ENCODE measurements at places on chromosomes 12 and 14.

GRCh38 chr14:98736701-98737338 is 535.2 kb downstream of the BCL11B start:
- DNase-seq: no peak

DNA sequence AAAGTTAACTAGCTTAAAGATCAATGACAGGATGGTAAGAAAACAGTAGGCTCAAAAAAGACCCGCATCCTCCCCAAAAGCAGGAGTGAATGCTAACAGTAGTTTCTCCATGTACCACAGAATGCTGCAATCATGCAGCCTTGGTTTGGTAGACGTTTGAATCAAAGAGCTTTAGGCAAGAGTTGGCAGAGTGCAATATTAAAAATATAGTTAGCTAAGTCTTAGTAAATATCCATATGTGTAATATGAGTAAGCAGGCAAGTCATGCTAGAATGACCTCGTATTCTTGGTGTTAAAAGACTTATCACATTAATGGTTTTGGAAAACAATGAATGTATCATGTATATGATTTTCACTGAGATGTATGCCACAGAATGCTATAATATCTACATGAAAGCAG is 18.8 kb upstream of the KLRF1 start:
- DNase-seq: no peak

DNA sequence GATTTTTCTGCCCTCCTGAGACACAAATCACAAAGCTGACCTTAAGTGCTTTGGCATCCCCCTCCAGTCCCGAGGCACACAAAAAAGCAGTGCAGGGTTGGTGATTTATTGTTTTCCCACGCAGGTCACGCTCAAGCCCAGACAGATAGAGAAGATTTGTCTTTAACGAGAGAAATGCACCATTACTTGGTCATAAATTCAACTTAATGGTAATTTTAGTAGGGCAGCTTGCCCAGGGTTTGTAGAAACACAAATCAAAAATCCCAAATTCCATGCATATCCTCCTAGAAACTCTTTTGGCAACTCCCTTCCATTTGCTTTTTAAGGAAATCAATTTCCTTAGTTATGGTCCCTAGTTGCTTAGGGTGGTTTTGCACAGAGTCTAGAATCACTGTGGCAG is 132.6 kb downstream of the IGF1 start:
- no peak for DNase-seq

- DNase-seq: no peak
These were observed 2.3 kb downstream of the HMGA2 start for GRCh38 chr12:65826353-65827171.

DNA sequence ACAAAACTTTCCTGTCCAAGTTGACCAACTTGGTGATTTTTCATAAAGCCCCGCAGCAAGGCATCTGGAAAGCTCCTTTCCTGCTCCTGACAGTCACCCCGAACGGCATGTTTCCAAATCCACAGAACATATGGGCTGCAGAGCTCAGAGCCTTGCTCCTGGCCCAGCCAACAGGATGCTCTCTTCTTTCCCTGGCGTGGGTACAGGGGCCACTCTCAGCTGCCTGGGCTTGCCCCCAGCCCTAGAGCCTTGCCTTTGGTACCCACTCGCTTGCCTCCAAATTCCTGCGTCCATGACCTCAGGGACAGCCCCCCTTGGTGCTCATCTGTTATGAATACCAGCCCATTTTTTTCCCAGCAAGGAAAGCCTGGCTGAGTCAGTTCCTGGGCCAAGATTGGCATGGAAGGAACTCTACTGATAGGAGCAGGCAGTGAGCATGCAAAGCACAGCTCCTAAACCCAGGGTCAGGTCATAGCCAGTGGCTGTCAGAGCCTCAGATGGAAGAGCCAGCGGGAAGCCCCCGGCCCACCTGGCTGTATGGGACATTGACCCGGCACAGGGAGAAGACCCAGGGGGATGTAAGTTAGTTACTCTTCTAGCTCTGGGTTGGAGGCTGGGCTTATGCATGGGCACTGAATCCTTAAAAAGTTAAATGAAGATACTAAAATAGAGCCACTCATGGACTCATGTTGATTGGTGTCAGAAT is 105.3 kb upstream of the RTL1 start:
- no peak for DNase-seq

DNA sequence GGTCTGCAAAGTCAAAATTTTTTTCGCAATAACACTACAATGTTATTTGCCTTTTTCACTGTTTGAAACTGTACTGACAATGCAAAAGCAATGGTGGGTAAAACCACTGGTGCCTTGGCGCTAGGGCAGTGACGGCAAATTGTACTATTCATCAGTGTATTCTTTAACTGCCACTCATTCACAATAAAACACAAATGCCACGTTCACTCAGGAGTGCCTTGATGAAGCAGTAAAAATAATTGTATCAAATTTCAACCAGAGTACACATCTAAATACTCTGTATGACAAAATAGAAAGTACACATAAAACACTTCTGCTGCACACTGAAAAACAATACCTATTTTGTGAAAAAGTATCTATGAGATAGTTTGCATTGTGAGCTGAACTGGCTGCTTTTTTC is 17.8 kb downstream of the DCAF5 start:
- DNase-seq: no peak

GRCh38 chr14:34228650-34228976 is 233.4 kb downstream of the SPTSSA start:
- no peak for DNase-seq

GRCh38 chr14:101591582-101591981 is 30.3 kb downstream of the DIO3 start:
- DNase-seq: no peak

GRCh38 chr12:104649217-104649824 is 192.6 kb downstream of the CHST11 start:
- DNase-seq: no peak

DNA sequence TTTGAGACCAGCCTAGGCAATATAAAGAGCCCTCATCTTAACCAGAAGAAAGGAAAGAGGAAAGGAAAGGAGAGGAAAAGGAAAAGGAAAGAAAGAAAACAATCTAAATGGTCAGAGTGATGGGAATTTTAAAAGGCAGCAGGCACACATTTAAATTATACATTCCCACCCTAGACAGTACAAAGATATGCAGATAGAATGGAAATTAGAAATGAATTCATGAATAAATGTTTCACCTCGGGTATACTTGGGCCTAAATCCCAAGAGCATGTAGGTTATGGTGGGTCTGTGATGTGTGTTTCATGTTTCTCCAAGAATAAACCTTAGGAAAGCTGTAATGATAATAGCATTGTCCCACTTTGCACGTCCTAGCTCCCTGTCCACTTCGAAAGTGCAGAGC is 104.6 kb upstream of the SLCO1C1 start:
- no peak for DNase-seq

GRCh38 chr14:81313200-81313599 is 86.9 kb downstream of the STON2 start:
- DNase-seq: no peak

GRCh38 chr14:104361101-104361591 is 218.4 kb upstream of the C14orf180 start:
- DNase-seq: no peak

DNA sequence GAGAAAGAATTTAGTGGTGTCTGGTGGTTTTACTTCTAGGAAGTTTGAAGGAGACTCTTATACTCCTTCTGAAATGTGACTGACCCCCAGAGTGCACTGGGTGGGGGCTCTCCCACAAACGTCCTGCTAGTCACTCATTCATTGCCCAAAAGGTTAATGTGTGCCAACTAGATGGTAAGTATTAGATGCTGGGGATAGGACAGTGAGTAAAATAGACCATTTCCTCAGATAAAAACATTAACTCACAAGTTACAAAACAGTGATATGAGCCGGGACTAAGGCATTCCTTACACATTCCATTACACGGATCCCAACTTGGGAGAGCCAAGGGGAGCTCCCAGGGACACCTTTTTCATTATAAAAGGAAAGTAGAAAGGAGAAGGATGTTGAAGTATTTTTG is 185.1 kb downstream of the ATXN7L3B start:
- DNase-seq: no peak

DNA sequence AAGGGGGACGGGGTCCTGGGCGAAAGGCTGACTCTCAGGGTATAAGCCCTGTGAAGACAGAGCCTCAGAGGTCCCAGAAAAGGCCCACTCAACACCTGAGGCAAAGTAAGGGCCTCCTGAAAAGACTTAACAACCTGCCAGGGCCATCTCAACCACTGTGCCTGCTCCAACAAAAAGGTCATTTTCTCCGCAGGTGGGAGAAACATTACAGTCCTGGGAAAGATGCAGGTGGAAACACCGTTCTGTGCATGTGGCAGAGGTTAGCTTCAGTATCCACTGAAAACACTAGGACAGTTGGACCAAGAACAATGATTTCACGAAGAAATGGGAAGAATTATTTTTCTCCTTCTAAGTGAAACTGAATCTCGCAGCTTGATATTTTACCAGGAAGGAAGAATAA is 50.9 kb downstream of the CCDC88C start:
- no peak for DNase-seq

DNA sequence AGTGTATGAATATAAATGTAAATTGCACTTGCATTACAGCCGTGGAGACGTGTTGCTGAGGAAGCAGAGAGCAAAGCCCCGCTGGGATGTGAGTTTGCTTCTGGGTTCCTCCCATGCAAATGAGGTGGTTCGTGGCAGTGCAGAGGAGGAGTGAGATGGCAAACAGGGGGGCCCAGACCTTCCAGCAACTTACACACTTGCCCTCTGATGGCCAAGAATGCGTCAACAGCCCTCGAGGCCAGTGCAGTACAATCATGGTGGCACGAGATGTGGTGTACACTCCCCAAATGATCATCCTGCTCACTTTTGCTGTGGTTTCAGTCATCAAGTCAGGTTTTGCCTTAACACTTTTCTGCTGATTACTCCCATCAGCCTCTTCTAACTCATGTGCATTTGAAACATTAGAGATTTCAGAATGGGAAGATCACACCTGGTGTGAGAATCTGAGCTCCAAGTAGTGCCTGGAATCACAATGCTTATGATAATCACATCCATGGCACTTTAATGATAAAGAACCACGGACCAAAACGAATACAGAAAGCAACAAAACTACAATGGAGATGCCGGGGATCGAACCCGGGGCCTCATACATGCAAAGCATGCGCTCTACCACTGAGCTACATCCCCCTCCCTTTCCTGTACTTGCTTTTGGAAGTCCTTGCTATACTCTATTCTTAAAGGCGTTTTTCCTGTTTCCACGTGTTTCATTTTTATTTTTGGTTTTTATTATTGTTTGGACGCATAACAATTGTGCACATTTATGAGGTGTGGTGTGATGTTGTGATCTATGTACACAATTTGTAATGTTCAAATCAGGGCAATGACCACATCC is 7.0 kb upstream of the UBC start:
- DNase-seq: peak; percentile 84

- no peak for DNase-seq
These were observed 746.0 kb downstream of the VRK1 start for GRCh38 chr14:97543221-97543620.

- no peak for DNase-seq
These were observed 53.2 kb downstream of the TSPAN19 start for GRCh38 chr12:84982888-84983287.

DNA sequence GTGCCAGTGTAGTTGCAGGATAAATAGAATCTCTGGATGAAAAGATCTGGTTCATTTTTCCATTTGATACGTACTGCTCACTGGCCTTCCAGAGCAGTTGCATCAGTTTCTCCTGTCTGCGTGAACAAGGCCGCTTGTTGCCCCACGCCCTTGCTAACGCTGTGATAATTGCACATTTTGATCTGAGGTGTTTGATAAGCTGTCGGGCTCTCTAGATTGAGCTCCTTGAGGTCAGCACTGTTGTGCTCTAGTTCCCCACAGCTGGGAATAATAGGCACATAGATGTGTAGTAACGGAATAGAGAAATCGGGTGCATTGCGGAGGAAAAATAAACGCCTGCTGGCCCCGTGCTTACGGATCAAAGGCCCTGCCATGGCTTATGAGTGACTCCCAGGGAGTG is 42.8 kb upstream of the TRAF3 start:
- no peak for DNase-seq

- no peak for DNase-seq
These were observed 69.1 kb upstream of the C12orf71 start for GRCh38 chr12:27151479-27151878.

- DNase-seq: no peak
These were observed 41.7 kb downstream of the BLTP3B start for GRCh38 chr12:100101000-100101399.

DNA sequence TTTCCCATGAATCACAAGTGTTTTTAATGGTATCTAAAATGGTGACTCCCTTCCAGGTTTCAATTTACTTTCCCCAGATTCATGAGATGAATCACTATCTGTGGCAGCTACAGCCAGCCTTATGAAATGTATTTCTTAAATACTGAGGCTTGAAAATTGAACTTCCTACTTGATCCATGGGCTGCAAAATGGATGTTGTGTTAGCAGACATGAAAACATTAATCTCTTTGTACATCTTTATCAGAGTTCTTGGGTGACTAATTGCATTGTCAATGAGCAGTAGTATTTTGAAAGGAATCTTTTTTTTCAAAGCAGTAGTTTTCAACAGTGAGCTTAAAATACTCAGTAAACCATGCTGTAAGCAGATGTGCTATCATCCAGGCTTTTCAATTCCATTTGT is 250.8 kb downstream of the SLC6A15 start:
- no peak for DNase-seq

DNA sequence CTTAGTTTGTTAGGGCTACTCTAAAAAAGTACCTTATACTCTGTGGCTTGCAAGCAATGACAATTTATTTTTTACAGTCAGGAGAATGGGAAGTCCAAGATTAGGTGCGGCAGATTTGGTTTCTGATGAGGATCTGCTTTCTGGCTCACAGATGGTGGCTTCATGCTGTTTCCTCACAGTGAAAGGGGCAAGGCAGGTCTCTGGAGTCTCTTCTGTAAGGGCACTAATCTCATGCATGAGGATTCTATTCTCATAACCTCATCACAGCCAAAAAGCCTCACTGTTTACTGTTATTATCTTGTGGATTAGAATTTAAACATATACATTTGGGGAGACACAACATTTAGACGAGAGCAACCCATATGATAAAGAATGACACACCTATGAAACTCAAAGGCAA is 1957.4 kb upstream of the SEL1L start:
- DNase-seq: no peak

DNA sequence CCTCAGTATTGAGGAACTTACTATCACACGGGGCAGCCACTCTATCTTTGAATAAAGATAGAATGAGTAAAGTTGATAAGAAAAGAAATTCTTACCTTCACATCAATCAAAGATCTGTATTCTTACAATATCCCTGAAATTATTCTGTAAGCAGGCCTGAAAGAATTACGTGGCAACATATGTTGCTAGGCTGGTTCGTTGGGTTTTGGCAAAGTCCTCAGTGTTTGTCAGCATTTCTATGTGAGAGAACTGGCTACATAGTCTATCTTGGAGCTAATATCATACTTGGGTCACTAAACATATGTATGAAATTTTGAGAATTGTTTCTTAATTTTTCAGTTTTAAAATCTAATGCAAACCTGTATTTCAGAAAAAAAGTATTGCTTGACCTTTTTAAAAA is 412.2 kb upstream of the GARIN6 start:
- no peak for DNase-seq

GRCh38 chr12:80099259-80099658 is at the start of gene OTOGL:
Gene OTOGL, plus strand, starts transcription at chr12:80099537. Its CDS starts 109,895 bp downstream, at chr12:80209432.
- no peak for DNase-seq

GRCh38 chr12:5248230-5248629 is 183.7 kb upstream of the NTF3 start:
- no peak for DNase-seq

GRCh38 chr12:31118347-31119191 is 44.9 kb downstream of the DDX11 start:
- no peak for DNase-seq
